NCI-H748 treated with DMSO at 0.1 percent for 48 hours (cell line): ENCODE measurements at places on chromosomes 3 and 15.

GRCh38 chr3:179811321-179812095 lies 158.7 kb downstream of the USP13 start:
- DNase-seq: peak; percentile 17

- no peak for DNase-seq
Measured at GRCh38 chr3:70069557-70069956, 70.0 kb downstream of the SAMMSON start.

DNA sequence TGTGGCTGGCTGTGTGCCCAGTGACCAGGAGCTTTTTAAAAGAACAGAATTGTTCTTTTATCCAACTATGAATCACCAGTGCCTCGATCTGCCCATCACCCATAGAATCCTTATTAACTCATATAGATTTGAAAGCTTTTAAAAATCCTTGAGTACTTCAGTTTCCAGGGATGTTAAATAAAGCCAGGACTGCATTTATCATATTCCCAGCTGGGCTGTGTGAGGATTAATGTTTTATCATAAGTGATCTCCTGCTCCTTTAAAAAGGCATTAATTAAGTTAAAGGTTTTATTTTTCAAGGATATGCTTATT lies 234.0 kb downstream of the MYRIP start:
- DNase-seq: no peak

- peak; percentile 41 for DNase-seq
Measured at GRCh38 chr3:58824285-58824684, 157.7 kb upstream of the FAM3D start.

- peak; percentile 68 for DNase-seq
Measured at GRCh38 chr15:59998305-59998949, 5.7 kb upstream of the FOXB1 start.

GRCh38 chr3:119690043-119690656 lies 12.7 kb upstream of the CFAP91 start:
- DNase-seq: no peak

DNA sequence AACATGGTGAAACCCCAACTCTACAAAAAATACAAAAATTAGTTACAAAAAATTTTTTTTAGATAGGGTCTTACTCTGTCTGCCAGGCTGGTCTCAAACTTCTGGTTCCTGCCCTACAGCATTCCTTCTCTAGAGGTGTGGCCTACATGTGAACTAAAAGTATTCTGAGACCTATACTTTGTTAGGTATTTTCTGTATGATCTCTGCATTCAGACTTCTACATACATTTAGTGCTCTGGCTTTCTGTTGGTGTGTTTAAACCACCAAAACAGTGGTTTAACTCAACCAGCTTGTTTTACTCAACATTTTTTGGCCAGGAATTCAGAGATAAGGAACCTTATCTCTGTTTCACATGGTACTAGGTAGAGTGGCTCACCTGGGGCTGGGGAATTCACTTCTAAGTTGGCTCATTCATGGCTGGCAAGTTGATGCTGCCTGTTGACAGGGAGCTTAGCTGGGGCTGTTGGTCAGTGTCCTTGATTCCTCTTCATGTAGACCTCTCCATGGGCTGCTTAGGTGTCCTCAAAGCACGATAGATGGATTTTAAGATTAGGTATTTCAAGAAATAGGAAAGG lies 41.4 kb upstream of the BSN start:
- no peak for DNase-seq

GRCh38 chr3:157610876-157611535 lies 107.8 kb upstream of the VEPH1 start:
- no peak for DNase-seq

DNA sequence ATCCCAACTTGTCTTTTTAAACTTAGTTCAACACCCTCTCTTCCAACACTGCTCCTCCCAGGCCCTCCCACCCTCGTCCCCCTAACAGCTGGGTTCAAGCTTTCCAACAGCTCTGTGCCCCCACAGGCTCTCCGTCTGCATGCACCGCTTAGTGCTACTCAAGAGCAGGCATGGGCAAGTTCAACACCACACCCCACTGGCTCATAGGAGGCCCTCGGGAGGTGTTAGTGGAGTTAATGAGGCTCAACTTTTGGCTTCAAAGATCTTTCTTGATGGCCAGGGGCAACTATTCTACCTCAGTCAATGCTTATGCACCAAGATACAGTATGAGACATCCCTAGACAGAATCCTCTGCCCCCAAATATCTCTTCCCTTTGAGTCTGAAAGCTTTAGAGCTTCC lies 114.4 kb downstream of the ANP32A start:
- no peak for DNase-seq

DNA sequence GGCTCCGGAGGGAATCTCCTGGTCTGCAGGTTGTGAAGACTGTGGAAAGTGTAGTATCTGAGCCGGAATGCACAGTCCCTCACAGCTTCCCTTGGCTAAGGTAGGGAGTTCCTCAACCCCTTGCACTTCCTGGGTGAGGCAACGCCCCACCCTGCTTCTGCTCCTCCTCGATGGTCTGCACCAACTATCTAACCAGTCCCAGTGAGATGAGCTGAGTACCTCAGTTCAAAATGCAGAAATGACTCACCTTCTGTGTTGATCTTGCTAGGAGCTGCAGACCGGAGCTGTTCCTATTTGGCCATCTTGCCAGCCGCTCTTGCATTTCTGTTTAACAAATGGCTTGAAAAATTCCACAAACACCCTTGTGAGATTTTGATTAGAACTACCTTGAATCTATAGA lies 156.1 kb downstream of the STXBP5L start:
- no peak for DNase-seq

- no peak for DNase-seq
Measured at GRCh38 chr3:152609891-152610290, 225.0 kb upstream of the P2RY1 start.

DNA sequence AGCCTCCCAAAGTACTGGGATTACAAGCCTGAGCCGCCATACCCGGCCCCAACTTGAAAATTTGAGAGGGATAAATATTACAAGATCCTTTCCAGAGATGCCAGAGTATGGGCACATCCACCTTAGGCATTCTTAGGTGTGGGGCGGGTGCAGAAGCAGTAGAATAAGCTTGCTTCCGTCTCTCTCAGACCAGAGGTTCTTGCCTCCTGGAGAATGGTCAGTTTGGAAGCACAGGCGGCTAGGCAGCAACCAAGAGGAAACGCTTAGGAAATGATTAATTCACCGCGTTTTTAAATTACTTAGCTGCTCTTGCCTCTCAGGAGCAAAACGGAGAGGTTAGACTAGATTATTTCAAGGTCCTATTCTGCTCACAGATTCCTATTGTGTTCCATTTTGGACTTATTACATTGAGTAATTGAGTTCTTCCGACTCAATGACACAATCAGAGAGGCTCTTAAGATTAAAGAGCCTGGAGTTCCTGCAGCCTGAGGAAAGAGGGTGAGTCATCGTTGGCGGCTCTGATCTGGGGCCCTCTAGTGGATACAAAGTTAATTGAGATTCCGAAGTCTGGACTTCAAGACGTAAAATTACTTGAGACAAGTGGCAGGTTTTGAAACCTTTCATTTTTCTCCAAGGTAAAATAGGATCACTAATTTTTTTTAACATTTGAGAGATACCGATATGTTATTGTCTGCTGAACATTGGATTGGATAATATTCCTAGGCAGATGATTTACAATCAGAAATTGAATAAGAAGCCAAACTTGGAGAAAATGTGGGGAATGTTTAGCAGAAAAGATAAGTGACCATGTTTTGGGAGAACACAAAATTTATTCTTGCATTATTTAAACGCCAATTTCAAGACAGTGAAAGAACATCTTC lies 5.8 kb upstream of the TOPAZ1 start:
- DNase-seq: peak; percentile 36

GRCh38 chr3:14569474-14570000 lies 29.4 kb upstream of the GRIP2 start:
- DNase-seq: no peak

- DNase-seq: no peak
Measured at GRCh38 chr15:57098896-57099295, 180.5 kb downstream of the TCF12 start.

DNA sequence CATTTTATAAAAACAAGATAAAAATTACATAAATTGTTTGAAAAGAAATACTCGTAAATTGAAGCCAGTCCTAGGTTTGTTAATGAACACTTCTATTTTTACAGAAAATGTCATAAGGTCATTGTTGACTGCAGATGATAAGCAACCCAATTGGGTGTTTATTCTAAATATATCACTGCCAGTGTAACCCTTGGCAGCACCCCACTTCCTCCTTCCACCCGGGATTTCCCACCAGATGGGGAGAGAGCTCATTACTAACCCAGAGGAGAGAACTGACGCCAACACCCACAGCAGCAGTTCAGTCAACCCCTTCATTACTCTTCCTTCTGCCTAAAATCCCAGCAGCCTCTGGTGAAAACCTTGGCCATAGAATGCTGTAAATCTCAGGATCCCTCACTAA lies 307.6 kb downstream of the GAP43 start:
- no peak for DNase-seq

GRCh38 chr15:82093774-82094211 lies 48.0 kb upstream of the MEX3B start:
- DNase-seq: no peak

DNA sequence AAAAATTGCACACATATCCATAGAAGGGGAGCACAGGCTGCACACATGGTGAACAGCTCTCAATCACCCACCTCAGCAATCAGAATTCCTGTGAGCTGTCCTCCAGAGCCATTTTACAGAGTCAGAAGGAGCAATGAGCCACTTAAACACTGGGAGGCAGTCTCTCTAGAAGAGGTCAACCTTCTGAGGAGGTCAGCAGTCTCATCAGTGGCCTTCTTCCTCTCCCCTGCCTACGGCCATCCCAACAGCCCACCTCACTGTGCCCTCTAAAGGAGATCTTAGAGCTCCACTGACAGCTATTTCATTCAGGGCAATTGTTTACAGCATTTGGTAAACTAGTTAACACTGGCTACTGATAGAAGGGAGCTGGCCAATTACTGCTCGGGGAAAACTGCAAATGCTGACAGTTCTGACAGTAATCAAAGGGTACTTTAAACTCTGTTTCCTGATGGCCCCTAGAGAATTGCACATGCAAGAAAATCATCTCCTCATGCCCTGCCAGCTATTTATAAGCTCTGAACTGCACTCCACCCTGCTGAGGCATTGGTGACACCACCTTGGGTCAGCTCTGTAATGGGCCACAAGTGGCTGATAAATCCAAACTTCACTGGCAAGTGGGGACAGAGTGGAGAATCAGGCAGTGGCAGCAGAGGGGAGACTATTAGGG lies 42.1 kb upstream of the TSPAN3 start:
- DNase-seq: no peak

DNA sequence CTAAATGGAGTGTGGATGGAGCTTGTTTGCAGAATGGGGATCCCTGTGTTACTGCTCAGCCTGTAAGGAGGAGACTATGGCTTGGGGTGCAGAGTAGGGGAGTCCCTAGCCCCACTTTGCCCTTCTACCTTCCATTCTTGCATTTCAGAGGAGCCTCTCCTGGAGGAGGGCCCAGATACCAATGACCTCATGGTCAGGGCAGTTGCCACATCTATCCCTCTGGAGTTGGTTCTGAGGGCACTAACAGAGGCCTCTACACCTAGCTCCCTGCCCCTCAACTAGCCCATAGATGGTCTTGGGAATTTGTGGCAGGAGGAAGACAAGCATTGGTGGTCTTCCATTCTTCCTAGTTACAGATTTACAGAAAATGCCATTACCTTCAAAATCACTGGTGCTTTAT lies 6.1 kb downstream of the SKOR1 start:
- no peak for DNase-seq

DNA sequence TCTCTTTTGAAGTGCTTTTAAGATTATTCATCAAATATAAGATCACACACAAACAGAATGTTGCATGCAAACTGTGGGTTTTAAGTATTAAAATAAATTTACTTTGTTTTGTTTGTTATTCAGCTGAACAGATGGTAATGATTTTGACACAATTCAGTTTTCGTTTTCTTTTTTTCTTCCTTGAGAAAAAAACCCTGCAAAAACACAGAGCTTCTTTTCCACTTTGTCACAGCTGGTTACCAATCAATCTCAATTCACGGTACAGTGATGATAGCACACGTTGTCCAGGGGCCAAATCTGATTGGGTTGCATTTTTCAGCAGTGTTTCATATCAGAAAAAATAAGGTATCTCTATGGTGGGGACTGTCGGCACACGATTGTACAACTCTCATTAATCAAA lies 473.6 kb downstream of the ROBO2 start:
- DNase-seq: no peak

DNA sequence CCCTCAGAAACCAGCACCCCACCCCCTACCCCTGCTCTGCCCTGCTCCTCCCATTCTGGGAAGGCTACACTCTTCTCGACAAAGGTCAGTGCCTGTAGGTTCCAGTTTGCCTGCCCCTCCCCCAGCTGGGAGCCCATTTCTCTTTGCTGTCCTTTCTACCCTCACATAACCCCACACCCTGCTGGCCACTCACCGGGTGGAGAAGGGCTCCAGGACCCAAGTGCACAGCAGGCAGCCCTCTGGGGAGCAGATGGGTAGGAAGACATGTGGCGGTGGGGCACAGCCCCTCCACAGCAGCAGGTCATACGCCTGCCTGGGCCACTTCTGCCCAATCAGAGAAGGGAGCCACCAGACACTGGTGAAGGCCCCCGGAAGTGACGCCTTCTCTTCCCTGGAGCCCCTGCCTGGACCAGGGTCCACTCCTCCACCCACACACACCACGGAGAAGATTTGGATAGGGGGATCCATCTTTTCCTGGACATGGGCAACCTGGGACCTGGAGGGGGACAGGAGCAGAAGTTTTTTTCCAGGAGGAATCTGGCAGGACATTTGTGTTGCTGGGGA lies at the start of gene THPO:
Gene THPO (minus strand): TSS at position 326 of the 564 bp plus-strand sequence. CDS start 1,948 bp downstream, outside the sequence.
- no peak for DNase-seq

DNA sequence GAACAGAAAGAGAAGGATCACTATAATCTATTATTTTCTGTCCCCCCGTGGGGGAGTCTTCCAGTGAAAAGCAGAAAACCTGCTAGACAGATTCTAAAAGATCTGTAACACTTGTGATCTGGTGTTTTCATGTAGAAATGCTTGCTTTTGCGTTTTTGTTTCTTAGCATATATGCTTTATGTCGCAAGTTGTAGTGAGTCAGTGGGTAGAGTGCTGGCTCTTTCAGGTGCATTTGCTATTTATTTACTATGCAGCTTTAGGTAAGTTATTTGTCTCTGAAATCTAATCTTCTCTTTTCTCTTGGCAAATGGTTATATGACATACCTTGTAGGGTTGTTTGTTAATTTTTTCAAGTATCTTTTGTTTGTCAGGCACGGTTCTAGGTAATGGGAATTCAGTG lies 9.4 kb downstream of the AKAP13 start:
- no peak for DNase-seq

DNA sequence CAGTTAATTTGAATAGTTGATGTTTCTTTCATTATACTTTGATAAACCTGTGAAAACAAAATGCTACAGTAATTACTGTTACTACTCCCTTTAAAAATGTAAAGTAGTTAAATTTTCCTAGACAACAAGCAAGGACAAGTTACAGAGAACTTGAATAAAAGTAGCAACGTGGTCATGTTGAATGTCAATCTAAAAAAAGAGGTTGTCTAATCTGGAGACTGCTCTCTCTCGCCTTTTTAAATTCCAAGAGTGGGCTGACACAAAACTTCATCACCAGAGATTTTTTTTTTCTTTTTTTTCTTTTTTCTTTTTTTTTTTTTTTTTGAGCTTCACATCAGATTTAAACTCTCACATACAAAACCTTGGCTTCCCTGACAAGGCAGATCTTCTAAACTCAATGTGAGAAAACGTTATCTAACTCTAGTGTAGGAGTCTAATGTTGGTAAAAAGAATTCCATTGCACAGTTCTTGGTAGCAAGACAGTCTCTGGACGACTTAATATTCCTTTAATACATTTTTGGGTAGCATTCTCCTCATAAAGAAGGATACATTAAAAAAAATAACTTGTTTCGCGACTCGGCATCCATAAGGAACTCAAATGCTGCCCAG lies 4.1 kb downstream of the FOXP1 start:
- DNase-seq: no peak
